Activated T-helper 1 cell treated with anti-CD3 and anti-CD28 coated beads, Interleukin-2, amount 50 U/mL, for 16 hours (primary cell): ENCODE measurements at places on chromosomes 13 and 19.

- no peak for DNase-seq
Observed at GRCh38 chr13:26502826-26503225, 54.7 kb upstream of the WASF3 start.

GRCh38 chr13:90320664-90321063 is 1026.8 kb upstream of the MIR17HG start:
- no peak for DNase-seq

DNA sequence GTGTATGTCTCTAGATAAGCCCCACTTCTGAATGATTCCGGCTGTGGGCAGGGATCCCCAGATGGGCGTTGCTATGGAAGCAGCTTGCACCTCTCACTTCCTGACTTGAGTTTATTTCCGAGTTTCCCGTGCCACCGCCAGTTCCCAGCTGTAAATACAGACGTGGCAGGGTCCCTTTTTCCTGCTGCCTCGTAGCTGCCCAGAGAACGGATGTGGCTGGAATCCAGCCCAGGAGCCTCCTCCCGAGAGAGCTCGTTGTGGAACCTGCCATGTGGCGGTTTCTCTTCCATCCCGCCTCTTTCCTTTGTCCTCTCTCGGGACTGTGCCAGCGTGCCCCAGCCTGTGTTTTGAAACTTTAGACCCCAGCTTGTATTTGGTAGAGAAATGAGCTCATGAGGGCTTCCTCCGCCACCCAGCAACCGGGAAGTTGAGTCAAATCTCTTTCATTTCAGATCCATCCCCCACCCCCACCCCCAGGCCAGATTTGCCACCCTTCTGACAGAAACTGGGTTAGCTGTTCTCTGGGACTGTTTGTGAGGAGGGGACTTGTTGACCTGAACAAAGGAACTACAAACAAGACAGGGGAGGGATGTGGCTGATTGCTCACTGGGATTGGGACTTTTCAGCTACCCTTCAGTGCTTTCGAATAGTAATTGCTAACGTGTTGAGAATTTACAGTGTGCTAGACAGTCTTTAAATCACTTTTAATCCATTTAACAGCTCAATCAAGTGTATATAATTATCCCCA is 96.6 kb downstream of the SIPA1L3 start:
- DNase-seq = no peak

GRCh38 chr13:94369972-94370436 is 109.5 kb downstream of the DCT start:
- no peak for DNase-seq

GRCh38 chr13:51348069-51348967 is 8.8 kb downstream of the SERPINE3 start:
- DNase-seq = no peak

DNA sequence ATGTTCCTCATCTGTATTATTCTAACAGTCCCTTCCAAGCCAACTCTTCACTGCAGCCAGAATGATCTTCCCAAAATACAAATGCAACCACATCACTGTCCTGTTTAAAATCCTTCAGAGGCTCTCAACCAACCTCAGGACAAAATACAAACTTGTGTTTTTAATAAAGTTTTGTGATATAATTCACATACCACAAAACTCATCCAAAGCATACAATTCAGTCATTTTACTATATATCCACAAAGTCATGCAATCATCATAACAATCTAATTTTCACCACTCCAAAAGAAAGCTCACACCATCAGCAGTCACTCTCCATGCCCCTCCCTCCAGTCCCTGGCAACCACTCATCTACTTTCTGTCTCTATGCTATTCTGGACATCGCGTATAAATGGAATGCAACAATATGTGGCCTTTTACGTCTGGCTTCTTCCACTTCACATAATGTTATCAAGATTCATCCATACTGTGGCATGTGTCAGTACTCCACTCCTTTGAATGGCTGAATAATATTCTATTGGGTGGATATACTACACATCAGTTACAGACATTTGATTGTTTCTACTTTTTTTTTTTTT is 81.7 kb upstream of the DOCK9 start:
- DNase-seq = no peak

- no peak for DNase-seq
Observed at GRCh38 chr13:24763596-24764275, at the start of gene RNF17. RNF17 (plus strand) TSS chr13:24764169; CDS start chr13:24764204, 35 bp downstream.

- no peak for DNase-seq
Observed at GRCh38 chr13:95262837-95263384, 38.3 kb downstream of the ABCC4 start.

DNA sequence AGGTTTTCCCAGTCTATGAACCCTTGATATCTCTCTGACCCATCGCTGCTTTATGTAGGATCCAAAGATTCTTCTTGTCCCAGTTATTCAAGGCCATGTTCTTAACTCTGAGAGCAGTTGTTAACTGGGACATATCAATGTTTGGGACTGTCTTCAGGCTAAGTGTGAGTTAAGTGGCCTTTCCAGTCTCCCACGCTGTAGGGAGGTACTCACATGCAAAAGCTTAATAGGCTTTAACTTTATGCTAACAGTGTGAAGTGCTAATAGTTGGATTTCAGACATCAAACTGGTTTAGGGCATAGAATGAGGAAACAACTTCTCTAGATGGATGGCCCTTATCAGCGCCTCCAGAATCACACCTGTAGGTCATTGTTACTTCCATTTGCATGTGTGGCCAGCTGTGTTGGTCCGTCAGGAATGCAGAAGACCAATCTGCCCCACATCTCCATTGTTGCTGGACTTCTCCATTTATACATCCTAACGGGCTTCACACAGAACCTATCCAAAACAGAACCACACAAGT is 104.7 kb upstream of the MBNL2 start:
- DNase-seq = no peak

- DNase-seq = no peak
Observed at GRCh38 chr13:20001366-20002190, 43.1 kb downstream of the ZMYM2 start.

DNA sequence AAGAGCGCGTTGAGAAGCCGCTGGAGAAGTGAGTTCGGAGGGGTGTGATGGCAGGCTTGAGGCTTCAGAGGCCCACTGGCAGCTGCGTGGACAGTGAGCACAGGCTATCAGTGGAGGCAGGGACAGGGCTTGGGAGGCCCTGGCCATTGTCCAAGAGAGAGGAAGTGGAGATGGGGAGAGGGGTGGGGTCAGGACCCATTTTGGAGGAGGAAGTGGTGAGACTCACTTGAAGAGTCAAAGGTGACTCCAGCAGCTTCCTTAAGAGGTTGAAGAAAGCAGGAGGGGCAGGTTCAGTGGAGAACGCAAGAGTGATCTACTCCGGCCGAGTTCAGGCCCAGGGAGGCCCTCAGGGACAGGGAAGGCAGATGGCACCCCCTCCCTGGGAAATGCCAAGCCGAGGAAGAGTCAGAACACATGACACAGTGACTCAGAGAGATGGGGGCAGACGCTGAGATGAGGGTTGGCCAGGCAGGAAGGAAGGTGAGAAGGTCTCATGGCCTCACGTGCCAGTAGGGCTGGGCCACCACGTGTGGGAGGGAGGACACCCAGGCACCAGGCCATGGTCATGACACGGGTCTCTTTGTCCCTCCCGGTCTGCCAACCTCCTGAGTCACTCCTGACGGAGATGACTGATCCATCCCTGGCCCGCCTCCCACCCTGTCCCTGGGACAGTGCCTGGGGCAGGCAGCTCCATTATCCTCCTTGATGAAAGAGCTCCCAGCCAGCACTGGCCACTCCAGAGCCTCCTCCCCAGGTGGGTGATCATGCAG is 10.1 kb upstream of the CD22 start:
- no peak for DNase-seq

GRCh38 chr19:31110336-31110735 is 238.9 kb downstream of the TSHZ3 start:
- no peak for DNase-seq

GRCh38 chr19:46862503-46862834 is 1.7 kb downstream of the ARHGAP35 start:
- no peak for DNase-seq

DNA sequence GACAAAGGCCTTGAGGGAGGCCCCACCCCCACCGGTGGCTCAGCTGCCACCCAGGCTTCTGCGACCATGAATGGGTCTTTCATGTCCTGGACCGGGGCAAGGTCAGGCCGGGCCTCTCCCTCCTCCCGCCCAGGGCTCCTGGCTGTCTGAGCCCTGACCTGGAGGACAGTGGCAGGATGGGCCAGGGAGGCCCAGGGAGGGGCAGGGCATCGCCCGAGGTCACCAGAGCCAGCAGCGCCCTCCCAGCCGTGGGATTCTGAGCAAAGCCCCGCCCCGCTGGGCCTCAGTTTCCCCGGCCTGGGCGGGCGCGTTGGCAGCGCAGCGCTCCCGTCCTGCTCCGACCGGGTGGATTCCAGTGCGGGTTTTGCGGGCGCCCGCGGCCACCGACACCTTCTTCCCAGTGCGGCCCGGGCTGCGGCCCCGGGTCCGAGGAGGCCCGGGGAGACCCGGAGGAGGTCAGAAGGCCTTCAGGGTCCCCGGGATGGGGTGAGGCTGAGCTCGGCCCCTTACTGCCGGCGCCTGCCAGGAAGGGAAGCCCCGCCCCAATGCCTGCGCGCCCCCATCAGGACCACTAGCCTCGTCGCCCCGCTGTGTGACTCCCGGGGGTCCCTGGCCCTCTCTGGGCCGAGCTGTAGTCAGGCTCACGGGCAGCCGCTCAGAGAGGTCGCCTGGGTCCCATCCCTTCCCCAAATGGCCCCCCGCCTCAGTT is 24.6 kb upstream of the SEMA6B start:
- DNase-seq = no peak

DNA sequence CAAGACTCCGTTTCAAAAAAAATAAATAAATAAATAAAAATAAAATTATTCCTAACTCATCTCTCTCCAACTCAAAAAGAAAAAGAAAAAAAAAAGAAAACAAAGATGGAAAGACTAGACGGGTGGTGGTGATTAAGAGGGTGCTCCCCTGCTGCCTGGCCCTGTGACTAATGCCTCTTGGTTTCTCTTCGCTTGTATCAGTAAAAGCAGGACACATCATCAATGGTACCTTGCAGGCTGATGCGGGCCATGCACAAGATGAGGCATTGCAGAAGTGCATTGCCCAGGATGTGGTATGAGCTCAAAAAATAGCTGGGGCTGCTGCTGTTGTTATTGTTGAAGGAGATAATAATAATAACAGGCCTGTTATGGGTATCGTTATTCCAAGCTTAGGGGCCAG is 14.6 kb downstream of the ACER1 start:
- no peak for DNase-seq
